ENCODE measurements at places on chromosomes 12 and 14.

DNA sequence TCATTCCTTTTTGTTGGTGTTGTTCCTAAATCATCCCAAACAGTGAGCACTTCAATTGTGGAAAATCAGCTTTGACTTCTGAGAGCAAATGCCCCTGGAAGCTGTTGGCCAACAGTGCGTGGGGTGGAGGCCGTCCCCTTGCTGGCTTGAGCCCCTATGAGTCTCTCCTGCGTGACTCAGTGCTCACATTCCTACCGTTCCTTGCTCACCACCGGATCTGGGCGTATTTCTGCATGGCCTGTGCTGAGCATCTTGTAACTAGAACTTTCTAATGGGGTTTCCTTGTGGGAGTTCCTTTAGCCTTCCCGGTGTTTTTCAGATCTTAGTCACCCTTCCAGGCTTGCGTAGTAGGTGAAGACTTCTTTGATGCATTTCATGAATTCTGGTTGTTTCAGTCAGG lies 14.7 kb downstream of the SERPINA1 start:
- no peak for DNase-seq

DNA sequence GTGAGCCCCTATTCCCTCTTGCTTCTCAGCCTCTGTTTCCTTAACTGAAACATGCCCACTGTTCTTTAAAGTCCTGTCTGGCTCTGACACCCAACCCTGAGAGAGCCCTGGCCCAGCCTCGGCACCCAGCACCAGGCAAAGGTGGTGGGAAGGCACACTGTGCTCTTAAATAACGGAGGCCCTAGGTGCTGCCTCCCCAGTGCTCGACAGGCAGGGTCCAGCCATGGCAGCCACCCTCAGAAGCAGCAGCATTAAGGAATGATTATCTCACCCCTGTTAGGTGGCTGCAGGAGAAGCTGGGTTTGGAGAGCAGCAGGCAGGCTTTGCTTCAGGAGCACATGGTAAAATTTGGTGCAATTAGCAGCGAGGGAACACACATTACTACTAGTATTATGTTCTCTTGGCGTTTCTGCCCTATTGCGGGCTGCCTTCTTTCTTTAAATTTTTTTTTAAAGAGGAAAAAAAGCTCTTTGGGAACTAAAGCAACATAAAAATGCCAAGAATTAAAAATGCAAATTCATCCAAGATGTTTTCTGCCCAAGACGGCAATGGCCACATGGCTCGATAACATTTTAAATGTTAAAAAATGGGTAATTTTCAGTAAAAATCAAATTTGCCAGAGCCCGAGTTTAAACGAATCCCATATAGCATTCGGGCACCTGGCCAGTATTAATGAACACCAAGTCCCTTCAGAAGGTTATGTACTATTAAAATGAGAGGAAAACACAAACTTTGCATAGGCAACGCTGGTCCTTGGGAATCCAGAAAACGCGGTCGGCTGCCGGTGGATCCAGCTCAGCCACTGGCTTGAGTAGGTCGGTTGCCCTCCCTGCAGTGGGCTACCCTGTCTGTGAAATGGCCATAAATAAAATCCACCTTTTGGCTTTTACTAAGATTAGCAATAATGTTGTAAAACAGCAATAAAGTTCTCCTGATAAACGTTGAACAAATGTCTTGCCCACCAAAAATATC lies 152.2 kb downstream of the BCL11B start:
- DNase-seq = no peak

- DNase-seq = no peak
Observed at GRCh38 chr12:46187023-46187422, 81.8 kb downstream of the SLC38A1 start.

GRCh38 chr14:99410019-99410418 lies 70.6 kb downstream of the SETD3 start:
- no peak for DNase-seq

DNA sequence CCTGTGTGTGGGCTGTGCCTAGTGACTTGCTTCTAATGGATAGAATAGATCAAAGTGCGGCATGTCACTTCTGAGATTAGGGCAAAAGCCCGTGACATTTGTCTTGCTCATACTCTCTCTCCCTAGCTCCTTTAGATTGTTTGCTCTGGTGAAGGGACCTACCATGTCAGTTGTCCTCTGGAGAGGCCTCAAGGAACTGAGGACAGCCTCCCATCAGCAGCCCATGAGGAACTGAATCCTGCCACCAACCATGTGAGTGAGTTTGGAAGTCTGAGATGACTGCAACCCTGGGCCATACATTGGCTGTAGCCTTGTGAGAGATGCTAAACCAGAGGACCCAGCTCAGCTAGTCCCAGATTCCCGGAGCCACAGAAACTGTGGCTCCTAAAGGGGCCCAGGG lies 101.6 kb upstream of the ESRRB start:
- no peak for DNase-seq

DNA sequence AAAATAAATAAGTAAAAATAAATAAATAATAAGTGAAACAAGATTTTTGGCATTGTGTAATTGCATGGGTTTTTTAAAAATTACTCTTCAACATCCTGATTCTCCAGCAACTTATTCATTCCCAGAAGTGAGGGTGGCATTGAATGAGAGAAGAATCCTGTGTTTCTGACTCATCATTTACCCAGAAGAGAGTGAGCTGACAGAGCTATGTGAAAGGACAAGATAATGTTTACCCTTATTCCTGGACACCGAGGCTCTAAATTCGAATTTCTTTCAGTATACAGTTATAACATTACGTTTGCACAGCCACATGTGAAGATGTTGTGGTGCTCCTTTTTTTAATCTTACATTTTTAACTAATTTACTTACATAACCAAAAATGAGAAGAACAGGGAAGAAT lies 36.4 kb downstream of the BBS10 start:
- DNase-seq = no peak

DNA sequence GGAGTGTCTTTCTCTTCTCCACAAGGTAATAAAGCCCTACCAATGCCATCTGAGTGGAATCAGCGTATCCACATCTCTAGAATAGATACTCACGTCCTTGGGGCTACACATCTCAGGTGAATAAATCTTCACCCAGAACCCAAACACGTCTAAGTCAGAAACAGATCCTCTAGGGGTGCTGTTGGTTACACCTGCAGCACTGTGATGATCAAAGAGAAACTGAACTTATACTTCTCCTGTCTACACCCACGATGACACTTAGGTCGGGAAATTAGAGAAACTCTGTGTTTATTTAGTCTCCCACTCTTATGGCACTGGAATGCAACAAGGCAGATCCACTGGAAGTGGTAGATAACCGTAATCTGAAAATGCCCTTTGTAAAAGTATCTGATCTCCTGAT lies 46.2 kb downstream of the WIF1 start:
- no peak for DNase-seq

DNA sequence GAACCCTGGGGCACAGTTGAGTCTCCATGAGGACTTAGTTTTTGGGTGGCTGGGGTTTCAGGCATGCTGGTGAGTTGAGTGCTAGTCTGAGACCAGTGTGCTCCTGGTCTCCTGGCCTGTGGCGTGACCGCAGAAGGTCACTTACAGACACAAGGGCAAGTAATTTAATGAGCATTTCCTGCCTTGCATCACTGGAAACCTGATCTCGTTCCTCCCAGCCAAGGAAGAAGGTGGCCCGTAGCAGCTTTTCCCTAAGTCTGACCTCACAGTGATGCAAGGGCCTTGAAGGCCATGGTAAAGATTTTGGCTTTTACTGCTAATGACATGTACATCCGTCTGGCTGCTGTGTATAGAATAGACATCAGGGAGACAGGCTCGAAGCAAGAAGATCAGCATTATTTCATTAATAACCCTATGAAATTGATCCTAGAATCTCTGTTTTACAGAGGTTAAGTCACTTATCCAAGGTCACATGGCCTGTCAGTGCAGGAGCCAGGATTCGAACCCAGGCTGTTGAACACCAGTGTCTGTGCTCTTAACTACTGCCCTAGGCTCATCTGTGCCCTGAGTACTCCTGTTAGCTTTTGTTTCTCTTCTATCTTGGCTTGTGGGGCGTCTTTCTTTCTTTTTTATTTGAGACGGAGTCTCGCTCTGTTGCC lies 4.6 kb downstream of the TMEM120B start:
- no peak for DNase-seq

- no peak for DNase-seq
Observed at GRCh38 chr12:510071-510825, 50.5 kb downstream of the B4GALNT3 start.

- DNase-seq = no peak
Observed at GRCh38 chr12:28535216-28535615, 345.0 kb downstream of the CCDC91 start.

DNA sequence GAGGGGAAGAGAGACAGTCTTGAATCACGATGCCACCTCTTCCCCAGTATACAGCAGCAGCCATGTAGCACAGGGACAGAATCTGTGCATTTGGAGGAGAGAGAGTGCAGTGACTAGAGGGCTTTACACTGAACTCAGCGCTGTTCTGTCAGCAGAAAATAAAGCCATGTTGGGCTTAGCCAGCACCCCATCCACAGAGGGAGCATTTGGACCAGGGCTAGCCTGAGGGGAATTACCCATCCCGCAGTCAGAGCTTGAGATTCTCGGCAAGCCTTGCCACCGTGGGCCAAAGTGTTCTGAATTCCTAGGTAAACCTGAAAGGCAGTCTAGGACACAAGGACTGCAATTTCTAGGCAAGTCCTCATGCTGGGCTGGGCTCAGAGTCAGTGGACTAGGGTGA lies 120.4 kb upstream of the CNOT2 start:
- no peak for DNase-seq

- DNase-seq = no peak
Observed at GRCh38 chr12:91663744-91664143, 481.1 kb upstream of the DCN start.

DNA sequence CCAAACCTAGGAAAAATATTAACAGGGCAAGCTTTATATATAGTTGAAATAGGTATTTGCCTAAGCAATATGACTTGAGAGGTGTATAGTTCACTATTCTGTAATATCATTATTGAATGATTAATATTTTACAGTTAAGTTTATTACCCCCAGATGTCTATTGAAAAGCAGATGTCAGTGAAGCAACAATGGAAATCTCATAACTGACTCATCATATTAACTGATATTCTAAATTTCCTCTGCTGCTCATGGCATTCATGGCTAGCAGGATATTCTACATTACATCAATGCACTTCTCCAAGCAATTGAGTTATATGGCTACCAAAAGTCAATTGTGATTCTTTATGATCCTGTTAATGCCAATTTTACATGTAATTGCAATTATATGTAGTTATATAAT lies 9.7 kb upstream of the MAGOHB start:
- DNase-seq = no peak

DNA sequence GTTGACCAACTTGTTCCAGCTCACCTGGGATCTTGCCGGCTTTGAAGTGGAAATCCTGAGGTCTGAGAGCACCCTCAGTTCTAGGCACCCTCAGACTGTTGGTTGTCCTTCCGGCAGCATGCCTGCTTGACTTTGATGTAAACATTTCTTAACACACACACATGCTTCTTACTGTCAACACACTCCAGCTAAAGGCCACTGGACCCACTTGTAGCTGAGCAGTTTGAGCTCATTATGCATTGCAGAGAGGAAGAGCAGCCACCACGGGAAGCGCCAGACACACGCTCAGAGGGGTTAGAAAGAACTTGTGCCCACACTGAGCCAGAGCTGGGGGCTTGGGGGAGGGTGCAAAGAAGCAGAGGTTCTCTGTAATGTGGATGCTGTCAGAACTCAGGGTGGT lies 55.8 kb downstream of the TNFAIP2 start:
- no peak for DNase-seq

- no peak for DNase-seq
Observed at GRCh38 chr14:52072266-52072780, 3.5 kb upstream of the NID2 start.

DNA sequence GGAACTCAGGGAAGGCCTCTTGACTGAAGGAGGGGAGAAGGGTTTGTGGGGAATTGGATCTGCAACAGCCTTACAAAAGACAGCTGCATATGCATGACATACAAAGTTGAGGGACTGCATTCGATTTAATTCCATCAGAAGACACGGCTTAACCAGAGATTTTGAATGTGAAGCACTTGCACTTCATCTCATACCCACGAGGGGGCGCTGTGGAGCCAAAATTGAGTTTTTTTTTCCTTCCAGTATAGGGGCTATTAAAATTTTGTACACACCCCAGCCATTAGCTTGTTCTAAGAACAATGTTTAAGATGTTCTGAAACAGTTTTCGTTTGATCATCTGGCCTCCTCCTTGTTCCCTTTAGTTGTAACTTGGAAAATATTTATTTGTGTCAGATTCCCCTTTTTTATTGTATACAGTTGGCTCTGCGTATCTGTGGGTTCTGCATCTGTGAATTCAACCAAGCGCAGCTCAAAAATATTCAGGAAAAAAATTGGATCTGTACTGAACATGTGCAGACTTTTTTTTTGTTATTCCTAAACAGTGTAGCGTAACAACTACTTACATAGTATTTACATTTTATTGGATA lies 1.6 kb downstream of the SUDS3 start:
- DNase-seq = peak; percentile 33

DNA sequence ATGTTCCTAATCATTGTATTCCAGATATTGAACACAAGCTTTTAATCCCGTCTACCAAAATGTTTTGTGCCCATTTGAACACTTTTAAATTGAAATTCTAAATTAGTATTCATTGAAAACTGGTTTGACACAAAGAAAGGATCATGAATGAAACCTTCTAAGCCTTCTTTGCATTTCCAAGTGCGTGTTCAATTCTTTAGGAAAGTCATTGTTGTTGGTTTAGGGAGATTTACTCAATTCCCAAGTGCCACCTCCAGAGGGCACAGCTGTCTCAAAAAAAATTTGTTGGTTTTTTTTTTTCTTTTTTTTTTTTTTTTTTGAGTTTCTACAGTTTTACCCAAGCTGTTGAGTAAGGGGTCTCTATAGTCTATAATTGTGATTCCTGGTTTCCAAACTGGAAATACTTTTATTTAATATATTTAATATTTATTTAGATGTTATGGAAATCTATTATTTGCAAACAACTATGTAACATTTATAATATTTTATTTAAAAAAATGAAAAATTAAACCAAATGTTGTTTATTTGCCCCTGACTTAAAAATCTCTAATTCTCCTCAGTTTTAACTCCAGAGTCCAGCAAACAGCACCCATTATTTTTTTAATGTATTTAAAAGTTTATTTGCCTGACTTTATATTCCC lies 79.9 kb downstream of the NEDD1 start:
- DNase-seq = no peak

GRCh38 chr14:87840906-87841305 lies 152.1 kb downstream of the GALC start:
- DNase-seq = no peak
